NCI-H1694 treated with DMSO at 0.1 percent for 48 hours (cell line): ENCODE measurements at places on chromosomes 2 and 18.
A peak's percentile ranks its signal among the peaks of the same experiment; 100 is the strongest.

GRCh38 chr2:150351922-150352321 is 135.5 kb downstream of the RND3 start:
- DNase-seq, result no peak

DNA sequence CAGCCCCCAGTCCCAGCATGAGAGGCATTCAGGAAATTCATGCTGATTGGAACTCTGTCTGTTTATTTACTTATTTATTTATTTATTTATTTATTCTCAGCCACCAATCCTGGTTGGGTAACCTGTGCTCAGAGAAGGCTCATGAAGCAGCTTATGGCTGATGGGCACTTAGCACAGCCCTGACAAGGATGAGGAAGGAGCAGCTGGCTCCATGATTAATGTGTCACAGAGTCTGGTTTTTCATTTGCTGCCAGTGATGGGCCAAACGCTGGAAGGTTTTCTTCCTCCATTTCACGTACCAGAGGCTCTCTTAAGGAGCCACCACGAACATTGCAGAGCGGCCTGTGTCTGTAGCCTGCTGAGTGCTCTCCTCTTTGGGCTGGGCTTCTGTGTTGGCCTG is 28.3 kb upstream of the KCNS3 start:
- no peak for DNase-seq

DNA sequence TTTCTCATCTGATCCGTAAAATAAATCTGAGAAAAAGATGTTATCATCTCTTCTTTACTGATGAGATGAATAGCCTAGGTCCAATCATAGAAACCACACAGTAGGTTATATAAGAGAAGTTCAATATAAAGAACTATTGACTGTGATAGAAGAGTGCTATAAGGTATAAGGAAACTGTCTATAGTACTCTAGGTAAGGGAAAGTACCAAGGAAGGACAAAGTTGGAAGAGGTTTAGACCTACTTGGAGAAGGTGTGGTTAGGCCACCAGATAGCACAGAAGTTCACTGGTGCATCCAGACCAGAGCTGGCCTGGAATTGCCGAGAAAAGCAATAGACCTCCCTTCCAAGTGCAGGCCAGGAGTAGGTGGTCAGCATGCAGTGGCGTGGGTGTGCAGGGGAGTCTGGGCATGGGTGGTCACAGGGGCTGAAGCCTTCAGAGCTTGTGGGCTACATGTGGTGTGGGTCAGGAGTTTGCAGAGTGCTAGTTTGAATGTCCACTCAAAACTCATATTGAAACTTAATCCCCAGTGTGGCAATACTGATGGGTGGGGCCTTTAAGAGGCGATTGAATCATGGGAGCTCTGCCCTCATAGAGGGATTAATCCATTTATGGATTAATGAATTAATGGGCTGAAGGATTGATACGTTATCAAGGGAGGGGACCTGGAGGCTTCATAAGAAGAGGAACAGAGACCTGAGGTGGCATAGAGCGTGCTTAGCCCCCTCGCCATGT is 86.3 kb downstream of the ALPK2 start:
- no peak for DNase-seq

DNA sequence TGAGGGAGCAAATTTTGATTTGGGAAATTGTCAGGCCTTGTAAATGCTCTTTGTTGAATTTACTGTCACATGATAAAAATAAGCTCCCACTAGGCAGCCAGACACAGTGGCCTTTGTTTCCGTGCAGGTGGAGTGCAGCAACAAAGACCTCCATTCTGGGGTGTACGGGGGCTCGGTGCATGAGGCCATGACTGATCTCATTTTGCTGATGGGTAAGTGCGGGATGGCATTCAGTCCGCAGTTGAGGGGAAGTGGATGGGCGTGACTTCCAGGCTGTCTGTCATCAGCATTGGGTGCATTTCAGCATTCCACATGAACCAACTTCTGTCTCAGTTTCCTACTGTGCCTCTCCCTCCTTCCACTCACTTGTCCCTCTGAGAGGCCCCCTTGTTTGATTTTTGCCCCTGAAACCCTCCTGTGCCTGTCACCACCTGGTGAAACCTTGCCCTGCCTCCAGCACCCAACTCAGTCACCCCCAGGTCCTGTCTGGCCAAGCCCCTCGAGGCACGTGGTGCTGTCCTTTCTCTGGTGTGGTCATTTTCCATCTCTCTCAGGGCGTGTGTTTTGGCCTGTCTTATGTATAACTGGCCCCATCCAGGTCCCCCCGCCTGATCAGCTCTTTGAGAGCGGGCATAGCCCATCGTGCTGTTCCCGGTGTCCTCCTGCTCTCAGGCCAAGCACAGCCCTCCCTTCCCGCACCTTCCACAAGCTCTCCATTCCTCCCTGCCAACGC is 16.3 kb downstream of the CNDP2 start:
- no peak for DNase-seq

DNA sequence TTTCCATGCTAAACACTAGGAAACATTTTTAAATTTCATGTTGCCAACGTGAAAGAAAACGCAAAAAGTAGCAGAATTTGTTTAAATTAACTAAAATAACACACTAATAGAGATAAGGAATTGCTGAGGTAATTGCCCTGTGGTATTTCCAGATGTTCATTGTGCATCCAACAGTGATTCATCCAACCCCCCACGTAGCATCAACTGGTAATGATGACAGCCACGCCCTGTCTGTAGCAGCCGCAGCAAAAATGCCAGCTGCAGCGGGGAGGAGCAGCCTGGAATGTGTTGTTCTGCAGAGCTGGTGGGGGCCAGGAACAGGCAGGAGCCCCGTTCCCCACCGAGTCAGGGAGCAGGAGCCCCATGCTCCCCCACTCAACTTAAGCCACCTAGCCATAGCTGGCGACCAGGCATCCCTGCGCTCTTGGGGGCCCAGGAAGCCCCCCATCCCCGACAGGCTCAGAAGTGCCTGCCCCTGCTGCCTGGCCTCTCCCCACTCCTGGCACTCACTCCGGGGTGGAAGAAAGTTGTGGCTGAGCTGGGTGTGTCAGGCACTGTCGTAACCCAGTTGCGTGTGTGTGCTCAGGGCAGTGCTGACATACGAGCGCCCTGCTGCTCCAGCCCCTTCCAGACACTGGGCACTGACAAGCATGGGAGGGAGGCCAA is 695.1 kb upstream of the ACVR2A start:
- no peak for DNase-seq

DNA sequence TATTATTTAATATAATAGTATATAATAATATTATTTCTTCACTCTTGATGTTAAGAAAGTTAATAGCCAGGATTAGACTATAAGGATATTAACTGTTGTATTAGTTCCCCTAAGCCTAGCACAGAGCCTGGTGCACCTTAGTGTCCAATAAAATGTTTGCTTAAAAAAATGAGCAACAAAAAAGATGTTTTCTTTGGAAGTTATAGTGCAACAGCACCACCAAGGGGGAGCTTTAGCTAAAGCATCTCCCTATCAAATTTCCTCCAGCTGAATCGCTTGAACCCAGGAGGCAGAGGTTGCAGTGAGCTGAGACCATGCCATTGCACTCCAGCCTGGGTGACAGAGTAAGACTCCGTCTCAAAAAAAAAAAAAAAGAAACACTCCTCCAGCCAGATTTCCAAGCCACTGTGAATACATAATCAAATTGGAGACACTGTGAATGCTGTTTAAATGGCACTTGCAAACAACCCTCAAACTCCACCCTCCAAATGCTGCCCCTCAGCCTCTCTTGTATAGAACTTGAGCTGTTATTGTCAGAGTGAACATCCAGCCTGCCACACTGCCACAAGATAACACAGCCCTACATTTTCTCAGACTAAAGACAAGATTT is 221.9 kb downstream of the DYM start:
- DNase-seq, result no peak

- no peak for DNase-seq
These were observed 26.4 kb downstream of the VRK2 start for GRCh38 chr2:58073008-58073407.

GRCh38 chr2:213021971-213022899 is 129.2 kb downstream of the IKZF2 start:
- no peak for DNase-seq

DNA sequence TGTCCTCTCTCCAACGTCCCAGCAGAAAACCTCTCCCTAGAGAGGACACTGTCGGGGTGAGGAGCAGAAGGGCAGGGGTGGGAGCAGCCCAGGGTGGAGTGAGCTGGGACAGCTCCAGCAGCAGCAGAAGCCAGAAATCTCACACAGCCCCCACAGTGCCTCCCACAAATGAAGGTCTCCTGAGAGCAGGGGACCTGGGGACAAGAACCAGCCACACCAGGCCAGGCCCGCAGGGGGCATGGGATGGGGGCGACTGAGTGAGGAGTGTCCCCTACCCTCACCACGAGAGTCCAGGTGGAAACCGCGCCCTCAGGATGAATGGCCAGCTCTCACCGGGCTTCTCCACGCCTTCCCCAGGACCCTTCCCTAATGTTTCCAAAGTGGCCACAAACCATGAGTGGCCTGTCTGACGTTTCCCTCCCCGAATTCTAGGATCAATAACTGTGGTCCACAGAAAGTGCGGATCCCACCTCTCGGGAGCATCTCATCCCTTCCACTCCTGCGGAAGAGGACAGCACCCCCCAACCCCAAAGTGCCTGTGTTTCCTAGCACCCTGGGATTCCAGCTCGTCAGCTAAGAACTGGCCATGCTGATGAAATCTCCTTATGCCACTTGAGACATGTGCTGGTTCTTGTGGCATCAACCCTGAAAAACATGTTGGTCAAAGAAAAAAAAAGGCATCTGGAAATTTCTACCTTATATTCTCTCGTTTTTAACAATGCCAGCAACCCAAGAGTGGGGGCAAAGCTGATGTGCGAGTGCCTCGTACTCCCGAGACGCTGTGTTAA is 121.1 kb downstream of the HDAC4 start:
- no peak for DNase-seq

- no peak for DNase-seq
These were observed 59.9 kb downstream of the EML6 start for GRCh38 chr2:54783349-54783748.

DNA sequence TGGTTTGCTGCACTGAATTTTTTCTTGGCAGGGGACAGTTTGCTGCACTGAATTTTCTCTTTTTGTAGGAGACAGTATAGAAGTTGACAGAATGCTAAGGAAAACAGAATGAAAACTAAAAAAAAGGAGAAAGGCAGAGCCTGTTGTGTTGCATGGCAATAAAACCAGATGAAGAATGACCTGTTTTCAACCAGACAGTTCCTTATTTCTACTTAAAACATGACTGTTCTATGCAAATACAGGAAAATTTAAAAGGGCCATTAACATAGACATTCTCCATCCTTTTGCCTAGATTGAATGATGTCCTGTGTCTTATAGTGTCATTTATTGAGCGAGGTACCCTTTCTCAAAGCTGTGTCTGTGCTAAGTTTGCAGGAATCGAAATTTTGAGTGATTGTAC is 33.3 kb downstream of the ABI2 start:
- no peak for DNase-seq

DNA sequence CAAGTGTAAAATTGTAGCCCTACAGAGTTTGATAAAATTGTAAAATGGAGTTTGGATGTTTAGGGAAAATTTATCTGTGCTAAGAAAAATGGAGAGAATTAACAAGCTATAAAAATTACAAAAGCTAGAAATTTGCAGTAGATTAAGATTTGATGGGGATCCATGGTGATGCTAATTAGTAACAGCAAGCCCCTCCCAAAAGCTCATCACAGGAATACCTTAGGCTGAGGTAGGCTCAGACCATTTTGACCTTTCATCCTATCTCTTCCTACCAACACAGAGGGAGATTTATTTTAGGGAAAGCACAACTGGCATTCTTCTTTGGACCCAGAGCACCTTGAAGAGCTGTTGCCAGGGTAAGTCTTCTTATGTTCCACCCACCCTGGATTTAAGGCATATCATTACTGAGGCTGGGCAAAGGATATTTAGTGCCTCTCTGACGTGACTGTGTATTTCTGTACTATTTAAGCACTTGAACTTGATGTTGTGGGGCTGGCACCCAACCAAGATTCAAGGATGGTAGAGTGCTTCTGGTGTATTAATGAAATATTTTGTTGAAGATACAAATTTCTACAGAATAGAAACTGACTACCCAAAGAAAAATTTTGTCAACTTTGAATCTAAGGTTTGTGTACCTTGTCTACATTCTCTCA is 70.8 kb upstream of the SLC39A10 start:
- DNase-seq, result no peak

GRCh38 chr2:172234716-172235691 is 132.3 kb upstream of the DLX2 start:
- peak; percentile 13 for DNase-seq

DNA sequence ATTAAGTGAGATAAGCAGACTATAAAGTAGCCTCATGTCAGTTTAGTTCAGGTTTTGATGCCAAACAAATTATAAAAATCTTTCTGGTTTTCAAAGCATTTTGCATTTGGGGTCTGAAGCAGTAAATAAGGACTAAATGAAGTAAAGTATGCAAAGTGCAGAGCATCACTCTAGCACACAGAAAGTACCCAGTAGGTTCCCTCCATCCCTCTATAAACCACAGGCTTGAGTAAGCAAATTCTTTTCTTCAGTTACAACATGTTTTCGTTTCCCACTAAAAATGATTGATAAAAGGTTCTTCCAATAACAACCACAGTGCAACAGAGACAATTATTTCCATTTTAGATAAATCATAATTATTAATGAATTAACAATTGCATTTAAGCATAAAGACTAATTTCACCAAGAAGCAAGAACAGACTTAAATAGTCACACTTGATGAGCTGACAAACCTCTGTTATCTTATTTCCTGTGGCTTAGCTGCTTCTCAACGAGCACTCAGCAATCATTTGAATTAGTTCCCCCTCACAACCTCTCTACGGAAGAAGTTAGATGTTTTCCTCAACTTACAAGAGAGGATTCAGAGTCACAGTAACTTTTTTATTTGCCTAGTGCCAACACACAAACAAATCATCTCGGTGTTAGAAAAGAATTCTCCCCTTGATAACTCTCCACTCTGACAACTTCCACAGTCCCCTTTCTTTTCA is 249.8 kb downstream of the NBAS start:
- no peak for DNase-seq

- no peak for DNase-seq
These were observed 128.9 kb downstream of the HDAC4 start for GRCh38 chr2:239271882-239272281.

DNA sequence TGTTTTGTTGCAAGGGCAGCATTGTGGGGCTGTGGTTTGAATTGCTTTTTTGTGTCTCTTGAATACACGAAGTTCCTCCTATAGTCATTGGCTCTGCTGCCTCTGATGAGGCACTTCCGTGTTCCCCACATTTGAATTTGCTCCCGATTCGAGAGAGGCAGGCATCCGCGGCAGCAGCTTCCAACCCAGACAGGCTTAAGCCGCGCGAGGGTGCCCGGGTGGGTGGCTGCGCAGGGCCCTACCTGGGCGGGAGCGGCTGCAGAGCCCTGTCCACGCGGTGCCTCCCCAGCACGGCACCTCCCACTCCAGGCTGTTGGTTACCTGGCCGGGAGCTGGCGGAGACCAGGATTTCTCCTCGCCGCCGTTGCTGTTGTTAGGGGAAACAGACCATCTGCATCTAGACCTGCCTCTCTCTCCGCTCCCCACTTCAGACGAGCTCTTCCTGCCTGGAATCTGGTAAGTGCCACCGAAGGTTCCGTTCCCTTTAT is 151.3 kb downstream of the NEDD4L start:
- no peak for DNase-seq

- peak; percentile 42 for DNase-seq
These were observed 9.7 kb downstream of the ITGA4 start for GRCh38 chr2:181466661-181467576.

GRCh38 chr2:120871881-120872620 is 136.4 kb downstream of the GLI2 start:
- no peak for DNase-seq

GRCh38 chr18:10771053-10771709 is 245.4 kb downstream of the NAPG start:
- no peak for DNase-seq
